ENCODE measurements at places on chromosomes 11 and 22. TPM values are rescaled to one million over a fixed set of nuclear protein-coding genes. Genes with fewer than 3 reads are reported as not detected.

CRYBB3 gene
- 1.8 TPM for total RNA-seq

SEZ6L gene
- not detected for total RNA-seq

MTMR3 gene
- 40.1 TPM for total RNA-seq

DNA sequence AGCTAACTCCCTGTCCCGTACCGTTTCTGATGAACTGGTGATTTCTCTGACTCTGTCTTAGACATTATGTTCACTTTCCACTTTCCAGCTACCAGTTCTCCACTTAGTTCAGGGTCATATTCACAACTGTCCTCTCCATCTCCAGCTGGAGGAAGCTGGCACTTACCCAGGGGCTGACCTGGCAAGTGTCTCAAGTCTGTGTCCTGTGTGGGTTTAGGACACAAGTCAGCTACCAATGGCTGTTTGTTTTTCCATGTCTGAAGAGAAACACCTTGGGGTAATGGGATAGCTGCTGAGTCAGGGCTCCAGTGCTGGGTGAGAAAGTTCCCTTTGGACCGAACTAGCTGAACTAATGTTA lies 134.4 kb downstream of the CSNK2A3 start:
- peak; percentile 49 for DNase-seq

DNA sequence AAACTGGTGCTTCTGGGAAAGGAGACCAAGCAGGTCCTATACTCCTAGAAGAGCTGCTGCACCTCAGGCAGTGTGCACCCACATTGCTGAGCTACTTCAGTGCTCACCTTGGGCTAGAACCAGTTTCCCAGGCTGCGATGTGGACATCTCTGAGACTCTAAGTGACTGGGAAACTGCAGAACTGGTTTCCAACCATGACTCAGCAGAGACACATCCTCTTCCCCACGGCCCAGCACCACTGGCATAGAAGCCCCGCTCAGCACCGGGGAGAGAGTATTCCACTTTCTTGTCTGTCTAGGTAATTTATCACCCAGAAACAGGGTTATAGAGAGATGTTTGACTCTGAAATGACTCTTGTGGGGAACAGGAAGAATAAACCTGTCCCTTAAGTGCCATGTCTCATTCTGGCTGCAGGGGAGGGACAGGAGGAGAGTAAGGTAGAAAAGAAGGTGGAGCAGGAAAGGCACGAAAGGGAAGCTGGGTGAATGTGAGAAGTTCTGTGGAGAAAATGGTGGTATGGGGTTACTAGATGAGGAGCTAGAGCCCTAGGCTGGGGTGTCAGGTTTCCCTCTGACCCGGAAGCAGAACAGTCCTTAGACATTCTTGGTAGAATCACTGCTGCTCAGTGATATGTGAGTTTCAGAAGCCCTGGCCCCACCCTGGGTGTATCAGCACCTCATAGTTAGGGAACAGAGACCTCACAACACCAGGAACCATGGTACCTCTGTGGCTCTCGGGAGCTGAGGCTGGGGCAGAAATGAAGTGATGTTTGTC lies 340.4 kb upstream of the NCAM1 start:
- DNase-seq: peak; percentile 60

GRCh38 chr11:46447544-46447943 lies 56.0 kb upstream of the CHRM4 start:
- no peak for DNase-seq

DNA sequence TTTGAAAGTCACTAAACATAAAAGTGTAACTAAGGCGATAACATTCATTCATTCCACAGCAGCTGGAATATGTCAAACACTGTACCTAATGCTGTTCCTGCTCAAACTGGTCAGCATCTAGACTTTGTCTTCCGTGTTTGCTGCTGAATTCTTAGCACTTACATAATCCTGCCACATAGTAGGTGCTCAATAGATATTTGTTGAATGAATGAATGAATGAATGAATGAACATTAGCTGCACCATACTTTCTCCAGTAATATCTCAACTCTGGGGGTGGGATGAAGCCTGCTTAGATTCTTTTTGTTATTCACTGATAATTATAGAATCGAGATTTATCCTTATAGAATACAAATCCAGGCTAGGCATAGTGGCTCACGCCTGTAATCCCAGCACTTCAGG lies 6.6 kb upstream of the RNF169 start:
- no peak for DNase-seq

- DNase-seq: no peak
Measured at GRCh38 chr11:82978422-82979099, 77.0 kb downstream of the DDIAS start.

- no peak for DNase-seq
Measured at GRCh38 chr22:26430600-26430999, 1.5 kb downstream of the ASPHD2 start.

Data from Calu3 (cell line).